Brain pericyte (primary cell): ENCODE measurements at places on chromosomes 3 and 15.

- DNase-seq = no peak
Observed at GRCh38 chr3:9430733-9431132, 33.3 kb downstream of the SETD5 start.

- no peak for DNase-seq
Observed at GRCh38 chr3:81465510-81466200, 295.8 kb downstream of the GBE1 start.

DNA sequence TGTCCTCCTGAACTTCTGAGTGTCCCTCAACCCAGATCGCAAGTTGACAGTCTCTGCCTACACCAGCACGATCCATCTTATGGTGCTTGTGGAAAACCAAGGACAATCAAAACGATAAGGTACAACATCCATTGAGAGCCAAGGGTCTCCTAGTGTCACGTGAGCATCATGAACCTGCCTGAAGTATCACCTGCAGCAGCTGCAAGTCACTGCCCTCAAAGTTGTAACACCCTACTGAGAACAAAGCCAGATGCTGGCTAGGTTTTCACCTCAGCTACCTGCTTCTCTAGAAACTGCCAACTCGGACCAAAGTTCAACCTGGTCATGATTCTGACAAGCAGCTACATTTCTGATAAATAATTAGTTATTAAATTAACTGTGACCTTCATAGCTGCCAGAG is 17.5 kb downstream of the C2CD4B start:
- no peak for DNase-seq

GRCh38 chr3:34183611-34184340 is 385.3 kb downstream of the PDCD6IP start:
- no peak for DNase-seq

- DNase-seq = no peak
Observed at GRCh38 chr15:43275740-43276562, 9.2 kb upstream of the TGM5 start.

- no peak for DNase-seq
Observed at GRCh38 chr15:64141798-64142512, 9.6 kb upstream of the SNX22 start.

- no peak for DNase-seq
Observed at GRCh38 chr3:32448686-32449474, 53.8 kb downstream of the CMTM6 start.

DNA sequence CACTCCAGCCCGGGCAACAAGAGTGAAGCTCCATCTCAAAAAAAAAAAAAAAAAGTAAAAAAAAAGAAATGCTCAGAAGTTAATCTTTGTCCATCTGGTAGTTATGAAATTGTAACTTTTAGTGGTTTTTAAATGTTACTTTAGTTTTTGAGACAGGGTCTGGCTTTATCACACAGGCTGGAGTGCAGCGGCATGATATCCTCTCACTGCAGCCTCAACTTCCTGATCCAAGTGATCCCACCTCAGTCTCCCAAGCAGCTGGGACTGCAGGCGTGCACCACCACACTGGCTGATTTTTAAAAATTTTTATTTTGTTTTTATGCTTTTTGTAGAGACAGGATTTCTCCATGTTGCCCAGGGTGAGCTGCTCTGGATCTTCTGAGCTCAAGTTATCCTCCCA is 1.3 kb downstream of the RNU5B-1 start:
- DNase-seq = no peak

DNA sequence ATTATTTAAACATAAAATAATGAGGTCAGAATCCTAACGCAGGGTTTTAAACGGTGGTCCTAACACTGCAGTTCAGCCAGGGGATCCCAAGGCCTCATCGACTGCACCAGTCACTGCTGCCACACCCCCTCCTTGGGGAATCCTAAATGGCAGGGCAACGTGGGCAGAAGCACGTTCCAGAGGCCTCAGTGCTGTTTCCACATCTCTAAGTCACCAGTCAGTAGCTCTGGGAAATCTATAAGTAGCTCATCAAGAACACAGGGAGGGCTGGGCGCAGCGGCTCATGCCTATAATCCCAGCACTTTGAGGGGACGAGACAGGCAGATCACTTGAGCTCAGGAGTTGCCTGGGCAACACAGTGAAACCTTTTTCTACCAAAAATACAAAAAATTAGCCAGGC is 47.5 kb downstream of the PRTG start:
- no peak for DNase-seq

DNA sequence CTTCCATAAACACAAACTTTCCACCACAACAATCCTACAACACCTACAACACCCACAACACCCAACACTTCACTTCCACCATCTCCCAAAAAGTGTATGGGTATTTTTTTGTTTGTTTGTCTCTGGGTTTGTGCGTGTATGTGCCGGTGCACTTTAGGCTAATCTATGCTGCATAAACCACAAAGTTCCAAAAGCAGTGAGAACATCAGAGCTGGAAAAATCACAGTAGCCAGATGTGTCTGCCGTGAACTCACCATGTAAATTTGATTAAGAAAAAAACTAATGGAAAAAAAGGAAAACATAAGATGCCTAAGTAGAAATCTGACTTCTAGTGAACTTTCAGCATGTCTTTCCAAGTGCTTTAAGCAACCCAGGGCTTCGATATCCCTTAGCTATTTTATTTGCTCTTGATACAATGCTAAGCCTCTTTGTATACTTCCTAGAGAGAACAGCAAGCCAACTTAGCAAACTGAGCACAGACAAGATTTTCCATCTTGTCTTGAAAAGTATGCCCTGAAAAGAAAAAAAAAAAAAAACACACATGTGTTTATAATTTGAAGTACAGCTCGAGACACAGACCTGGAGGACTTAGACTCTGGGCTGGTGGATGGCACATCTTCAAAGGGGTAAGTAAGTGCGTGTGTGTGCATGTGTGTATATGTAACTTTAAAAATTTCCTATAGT is 91.4 kb downstream of the WWTR1 start:
- no peak for DNase-seq

GRCh38 chr15:33730815-33731214 is 237.5 kb upstream of the CHRM5 start:
- no peak for DNase-seq

GRCh38 chr3:59769127-59769750 is 719.4 kb upstream of the CFAP20DC start:
- DNase-seq = no peak

DNA sequence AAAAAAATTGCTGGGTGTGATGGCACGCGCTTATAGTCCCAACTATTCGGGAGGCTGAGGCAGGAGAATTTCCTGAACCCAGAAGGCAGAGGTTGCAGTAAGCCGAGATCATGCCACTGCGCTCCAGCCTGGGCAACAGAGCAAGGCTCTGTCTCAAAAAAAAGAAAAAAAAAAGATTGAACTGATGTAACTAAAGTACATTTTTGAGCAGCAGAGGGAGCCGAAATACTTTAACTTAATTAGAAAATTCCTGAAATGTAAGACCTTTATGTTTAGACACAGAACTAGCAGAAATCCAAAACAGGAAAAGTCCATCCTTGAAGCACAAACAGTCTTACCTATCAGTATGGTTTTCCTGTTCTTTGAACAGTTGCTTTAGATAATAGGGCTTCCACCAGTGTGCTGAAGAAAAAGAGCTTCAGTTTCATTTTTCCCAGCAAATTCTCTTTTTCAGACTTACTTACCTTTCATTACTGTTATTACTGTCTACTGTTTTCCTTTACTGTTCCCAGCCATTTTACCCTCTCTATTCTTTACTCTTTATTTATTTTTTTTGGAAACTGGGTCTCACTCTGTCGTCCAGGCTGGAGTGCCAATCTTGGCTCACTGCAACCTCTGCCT is 33.4 kb upstream of the ZNF609 start:
- DNase-seq = no peak

DNA sequence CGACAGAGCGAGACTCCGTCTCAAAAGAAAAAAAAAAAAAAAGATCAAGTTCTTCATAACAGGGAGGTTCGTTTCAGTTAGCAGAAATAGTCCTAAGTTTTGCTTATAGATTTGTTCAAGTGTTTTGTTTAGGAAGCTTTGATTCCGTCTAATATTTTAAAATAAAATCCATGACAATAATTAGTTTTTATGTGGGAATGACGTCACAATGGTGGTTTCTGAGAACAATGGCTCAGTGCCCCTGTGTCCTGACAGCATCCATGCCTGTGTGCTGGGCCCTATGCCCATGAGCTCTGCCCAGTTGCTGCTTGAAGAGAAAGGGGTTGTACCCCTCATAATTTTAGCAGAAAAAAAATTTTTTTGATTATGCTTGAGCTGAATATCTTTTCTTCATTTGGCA is 134.0 kb downstream of the SST start:
- DNase-seq = no peak

GRCh38 chr3:129662191-129662608 is 55.7 kb upstream of the PLXND1 start:
- DNase-seq = no peak

DNA sequence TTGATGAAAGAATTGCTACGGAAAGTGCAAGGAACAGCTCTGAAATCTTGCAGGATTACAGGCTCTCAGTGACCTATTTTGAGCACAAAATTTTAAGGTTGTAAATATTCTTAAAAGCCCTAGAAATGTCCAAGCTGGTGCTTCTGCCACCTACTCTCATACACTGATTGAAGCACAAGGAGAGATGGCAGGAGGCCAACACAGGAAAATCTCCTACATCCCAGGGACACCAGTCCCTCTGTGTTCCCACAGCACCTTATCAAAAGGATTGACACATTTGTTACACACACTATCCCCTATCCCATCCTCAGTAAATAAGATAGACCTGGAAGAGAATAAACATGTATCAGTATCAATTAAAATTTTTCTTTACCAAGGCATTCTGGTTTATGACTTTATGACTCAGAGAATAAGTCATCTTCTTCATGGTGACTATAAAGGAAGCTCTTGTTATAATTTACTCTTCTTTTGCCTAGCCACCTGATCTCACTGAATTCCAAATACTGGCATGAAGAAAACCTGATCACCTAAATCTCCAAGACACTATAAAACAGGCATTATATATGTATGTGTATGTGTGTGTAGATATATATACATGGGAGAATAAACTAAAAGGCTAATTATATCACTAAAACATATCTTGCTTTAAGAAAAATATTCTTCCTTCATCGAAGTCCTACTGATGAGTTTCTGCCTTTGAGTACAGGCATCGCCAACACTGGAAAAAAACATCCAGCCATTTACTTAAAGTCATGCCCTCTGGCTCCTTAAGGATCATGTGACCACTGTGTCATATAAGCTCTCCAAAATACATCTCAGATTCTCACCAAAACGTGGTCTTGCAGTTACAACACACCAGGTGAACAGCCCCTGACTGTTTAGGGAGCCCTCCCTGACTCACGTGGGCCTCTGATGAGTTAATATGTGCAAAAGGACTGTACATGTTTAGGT is 208.1 kb upstream of the NR2F2 start:
- no peak for DNase-seq

DNA sequence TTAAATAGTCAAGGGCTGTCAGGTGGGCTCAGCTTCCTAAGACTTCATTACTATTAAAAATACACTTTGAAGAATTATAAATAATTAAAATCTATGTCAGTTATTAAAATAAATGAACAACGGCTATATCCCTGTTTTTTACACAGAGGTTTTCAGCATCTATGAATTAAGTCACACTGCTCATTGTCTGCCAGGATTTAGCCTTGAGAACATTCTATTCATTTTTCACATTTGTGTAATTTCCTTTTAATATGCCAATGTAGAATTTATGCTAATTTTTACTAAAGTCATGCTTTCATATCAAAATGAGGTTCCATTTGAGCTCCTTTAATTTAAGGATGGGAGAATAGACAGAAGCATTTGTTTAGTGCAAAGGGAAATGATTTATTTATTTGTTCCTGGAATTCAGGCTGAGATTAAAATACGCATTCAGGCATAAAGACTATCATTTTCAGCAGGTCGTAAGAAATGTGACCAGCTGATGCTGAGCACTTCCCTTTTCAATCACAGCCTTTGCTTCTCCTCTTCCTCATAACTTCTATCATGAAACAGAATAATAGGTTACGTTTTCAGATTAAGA is 345.1 kb downstream of the MFSD1 start:
- DNase-seq = no peak

DNA sequence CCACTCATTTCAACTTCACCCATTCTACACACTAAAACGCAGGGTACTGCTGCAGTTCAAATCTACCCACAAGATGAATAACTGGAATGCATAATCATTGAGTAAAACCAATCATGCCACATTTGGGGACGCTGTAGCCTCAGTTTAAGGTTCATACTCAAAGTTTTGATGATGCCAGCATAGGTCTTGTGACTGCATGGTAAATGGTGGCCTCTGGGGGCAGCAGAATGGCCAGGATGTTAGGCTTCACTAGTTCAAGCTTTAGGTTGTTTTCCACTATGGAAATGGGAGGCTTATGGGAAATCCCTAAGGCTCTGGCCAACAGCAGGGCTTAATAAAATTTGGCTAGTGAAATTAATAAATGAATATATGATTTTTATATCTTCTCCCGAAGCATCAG is 104.3 kb upstream of the TSC22D2 start:
- no peak for DNase-seq

DNA sequence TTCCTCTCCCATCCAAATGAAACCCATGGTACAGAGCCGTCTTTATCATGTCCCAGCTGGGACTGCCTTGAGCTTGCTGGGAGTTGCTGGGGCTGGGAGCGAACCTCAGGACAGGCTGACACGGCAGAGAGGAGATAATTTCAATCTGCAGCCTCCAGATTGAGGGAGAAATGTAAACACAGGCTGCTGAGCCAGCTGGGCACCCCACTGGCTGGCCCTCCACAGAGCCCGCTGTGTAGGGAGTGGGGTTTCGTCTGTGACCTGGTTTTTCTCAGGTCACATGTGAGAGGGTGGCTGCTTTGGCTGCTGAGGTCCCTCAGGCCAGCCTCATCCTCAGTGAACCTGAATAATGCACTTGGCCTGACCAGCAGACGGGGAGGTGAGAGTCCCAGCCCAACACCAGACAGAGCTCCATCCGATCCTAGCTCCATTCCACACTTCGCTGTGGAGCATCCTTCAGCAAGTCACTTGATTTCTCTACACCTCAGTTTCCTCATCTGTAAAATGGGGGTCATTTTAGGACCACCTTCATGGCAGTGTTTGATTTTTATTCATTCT is 121.6 kb upstream of the MRPS22 start:
- DNase-seq = no peak
